Testis (tissue), 5 donors: ENCODE measurements at places on chromosomes 5 and 9.
A peak's percentile ranks its signal among the peaks of the same experiment; 100 is the strongest.

DNA sequence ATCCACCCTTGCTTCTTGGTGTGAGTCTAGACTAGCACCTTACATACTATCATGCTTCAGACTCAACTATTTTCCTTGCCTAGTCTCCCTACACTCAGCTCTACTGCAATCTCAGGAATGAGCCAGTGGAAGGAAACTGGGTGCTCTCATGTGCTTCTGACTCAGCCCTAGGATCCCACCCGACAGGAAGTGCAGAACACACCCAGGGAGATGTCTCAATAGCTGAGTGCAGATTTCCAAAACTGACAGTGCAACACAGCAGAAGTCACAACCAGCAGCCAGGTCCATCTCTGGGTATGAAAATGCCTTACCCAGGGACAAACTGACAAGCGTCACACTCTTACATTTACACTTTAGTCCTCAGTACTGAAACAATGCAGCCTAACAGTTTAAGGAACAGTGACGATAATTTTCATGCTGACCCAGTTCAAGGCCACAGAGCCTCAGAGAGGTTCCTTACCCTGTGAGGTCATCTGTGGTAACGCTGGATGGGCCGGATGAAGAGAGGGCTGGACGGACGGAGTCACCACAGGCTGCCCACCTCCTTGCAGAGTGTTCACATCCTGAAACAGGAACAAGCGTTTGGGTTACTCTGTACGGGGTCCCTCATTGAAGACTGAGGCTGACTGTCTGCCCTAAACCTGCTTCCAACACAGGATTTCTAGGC, 33.0 kb downstream of the FKBP15 start:
- no peaks in the 10 kb centered on the region for H3K36me3 ChIP-seq
- no peaks in the 10 kb centered on the region for H3K4me1 ChIP-seq
- H3K4me3 ChIP-seq: no peak overlapping the region
- no peaks in the 10 kb centered on the region for H3K27me3 ChIP-seq
- peak overlapping the region; percentile 62 for H3K27ac ChIP-seq

DNA sequence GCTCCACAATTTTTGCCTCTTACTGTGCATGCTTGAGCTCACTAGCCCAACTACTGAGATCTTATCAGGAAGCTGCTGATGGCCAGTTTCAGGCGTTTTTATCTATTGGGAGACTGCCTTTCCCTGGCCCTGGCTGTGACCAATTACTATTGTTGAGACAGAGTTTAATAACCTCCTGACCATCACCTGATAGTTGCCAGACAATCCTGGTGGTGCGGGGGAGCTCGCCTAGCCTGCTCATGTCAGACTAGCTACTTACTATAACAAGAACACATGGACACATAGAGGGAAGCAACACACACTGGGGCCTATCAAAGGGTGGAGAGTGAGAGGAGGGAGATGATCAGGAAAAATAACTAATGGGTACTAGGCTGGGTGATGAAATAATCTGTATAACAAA, 13.0 kb upstream of the OXCT1 start:
- H3K36me3 ChIP-seq: no peaks in the 10 kb centered on the region
- H3K27ac ChIP-seq: no peak overlapping the region
- no peak overlapping the region for H3K4me3 ChIP-seq

- H3K27ac ChIP-seq: no peak overlapping the region
- DNase-seq: peak; percentile 40
- no peaks in the 10 kb centered on the region for H3K4me1 ChIP-seq
- H3K27me3 ChIP-seq: no peaks in the 10 kb centered on the region
- no peak overlapping the region for H3K4me3 ChIP-seq
- no peaks in the 10 kb centered on the region for H3K36me3 ChIP-seq
Measured at GRCh38 chr5:134100283-134101091, 14.0 kb upstream of the TCF7 start.

DNA sequence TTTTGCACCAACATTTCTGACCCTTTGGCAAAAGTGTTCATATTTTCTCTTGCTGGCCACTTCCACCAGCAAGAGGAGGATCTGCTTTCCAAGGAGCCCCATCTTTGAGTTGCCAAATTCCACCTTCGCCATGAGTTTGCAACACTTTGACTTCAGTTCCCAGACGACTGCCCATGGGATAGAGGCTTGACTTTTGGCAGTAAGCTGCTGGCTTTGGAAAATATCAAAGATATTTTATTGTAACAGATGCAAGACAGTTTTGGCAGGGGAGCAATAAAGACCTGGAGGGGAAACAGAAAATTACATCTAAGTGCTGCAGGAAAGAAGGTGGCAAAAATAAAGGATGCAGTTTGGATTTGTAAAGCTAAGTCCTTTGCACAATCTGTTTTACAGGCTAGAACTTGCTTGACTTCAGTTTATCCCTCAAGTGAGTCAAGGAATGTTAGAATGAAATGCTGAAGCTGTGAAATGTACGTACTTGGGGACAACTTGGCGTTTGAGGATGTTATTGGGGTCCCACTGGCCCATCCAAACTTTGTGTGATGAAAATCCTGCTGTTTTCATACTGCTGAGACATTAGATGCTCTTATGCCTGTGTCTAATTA, 232.9 kb downstream of the GOLPH3 start:
- DNase-seq: no peak
- H3K36me3 ChIP-seq: no peaks in the 10 kb centered on the region
- H3K27me3 ChIP-seq: no peaks in the 10 kb centered on the region
- no peak overlapping the region for H3K4me3 ChIP-seq
